ENCODE measurements at places on chromosomes 11 and 22.

DNA sequence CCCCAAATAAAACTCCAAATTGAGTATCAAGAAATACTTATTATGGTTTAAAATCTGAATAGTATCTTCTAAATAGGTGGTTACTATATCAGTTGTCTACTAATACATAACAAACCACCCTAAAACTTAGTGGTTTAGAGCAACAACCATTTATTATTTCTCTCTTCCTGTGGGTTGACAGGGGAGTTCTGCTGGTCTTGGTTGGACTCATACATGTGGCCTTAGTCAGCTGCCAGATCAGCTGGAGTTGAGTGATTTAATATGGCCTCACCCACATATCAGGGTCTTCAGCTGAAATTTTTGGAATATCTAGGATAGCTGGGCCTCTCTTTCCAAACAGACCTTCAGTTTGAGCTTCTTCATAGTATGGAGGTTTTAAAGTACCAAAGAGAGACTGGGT lies 34.5 kb downstream of the C11orf65 start:
- no peak for DNase-seq

GRCh38 chr22:26057731-26058130 lies 111.5 kb upstream of the SEZ6L start:
- no peak for DNase-seq

DNA sequence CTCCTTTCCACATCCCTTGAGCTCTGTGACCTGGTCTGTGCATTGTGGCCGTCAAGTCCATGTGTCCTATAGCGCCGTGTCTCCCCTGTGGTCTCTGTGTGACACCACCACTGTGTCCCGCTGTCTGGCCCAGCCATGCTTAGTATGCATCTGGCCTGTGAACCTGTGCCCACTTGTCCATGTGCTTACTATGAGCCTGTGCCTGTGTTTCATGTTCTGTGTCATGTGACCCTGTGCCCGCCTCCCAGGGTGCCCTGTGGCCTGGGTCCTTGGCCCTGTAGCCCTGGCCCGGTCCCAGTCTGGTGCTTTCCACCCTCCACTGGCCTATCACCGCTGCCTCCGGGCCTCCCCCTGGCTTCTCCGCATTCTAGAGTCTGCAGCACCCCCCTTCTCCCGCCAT lies 80.6 kb downstream of the CCDC83 start:
- no peak for DNase-seq

DNA sequence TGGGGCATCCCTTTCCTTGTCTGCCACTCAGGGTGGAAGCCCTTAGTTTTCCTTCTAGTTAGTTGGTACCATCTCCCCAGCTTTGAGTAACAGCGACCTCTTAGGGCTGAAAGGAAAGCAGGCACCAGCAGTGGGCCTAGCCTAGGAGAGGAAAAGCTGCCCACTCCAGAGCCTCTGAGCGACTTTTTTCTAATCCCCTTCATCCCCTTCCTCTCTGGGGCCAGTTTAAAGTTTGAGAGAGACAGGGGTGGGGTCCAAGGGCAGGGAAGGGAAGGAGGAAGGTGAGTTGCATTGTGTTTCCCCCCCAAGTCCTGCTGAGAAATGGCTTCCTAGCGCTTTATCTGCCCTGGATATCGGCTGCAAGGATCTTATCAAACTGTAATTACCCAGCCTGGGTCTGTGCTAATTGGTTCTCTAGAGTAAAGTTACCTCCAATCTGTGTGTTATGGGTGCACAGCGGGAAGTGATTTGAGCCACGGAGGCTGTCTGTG lies 573.9 kb upstream of the CADM1 start:
- DNase-seq, result no peak

- no peak for DNase-seq
Observed at GRCh38 chr11:88979641-88980040, 86.1 kb downstream of the GRM5 start.

- DNase-seq, result no peak
Observed at GRCh38 chr22:17097062-17097461, 12.3 kb downstream of the IL17RA start.

GRCh38 chr22:25899566-25899965 lies 157.6 kb downstream of the MYO18B start:
- DNase-seq, result no peak

GRCh38 chr11:28735511-28735910 lies 627.3 kb downstream of the METTL15 start:
- no peak for DNase-seq

GRCh38 chr11:90558328-90558865 lies 335.5 kb upstream of the CHORDC1 start:
- no peak for DNase-seq

DNA sequence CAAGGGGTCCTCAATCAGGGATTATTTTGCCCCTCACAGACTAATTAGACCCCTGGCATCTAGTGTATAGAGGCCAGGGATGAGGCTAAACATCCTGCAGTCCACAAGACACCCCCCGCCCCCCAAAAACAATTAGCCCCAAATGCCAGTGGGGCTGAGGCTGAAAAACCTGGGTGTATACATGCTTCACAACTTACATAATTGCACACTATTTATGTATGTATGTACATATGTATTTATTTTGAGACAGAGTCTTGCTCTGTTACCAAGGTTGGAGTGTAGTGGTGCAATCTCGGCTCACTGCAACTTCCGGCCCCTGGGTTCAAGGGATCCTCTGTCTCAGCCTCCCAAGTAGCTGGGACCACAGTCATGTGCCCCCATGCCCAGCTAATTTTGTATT lies 28.8 kb upstream of the SHANK2 start:
- DNase-seq, result no peak

- no peak for DNase-seq
Observed at GRCh38 chr11:125069796-125070195, 6.7 kb downstream of the SLC37A2 start.

DNA sequence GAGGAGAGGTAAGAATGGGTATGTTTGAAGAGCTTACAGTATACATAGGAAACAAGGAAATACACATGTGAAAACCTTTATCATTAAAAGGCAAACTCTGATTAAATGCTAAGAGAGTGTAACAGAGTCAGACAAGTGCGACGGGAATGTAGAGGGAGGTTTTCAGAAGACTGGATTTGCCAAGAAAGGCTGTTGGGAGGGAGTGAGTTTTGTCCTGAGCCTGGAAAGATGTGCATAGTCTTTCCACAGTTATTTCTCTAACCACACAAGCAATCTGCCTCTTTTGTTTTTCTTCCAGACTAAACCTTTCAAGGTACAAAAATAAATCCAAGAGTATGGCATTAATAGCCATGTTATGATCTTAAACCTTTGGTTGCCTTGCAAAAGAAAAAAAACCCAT lies 170.9 kb downstream of the KIRREL3 start:
- no peak for DNase-seq

DNA sequence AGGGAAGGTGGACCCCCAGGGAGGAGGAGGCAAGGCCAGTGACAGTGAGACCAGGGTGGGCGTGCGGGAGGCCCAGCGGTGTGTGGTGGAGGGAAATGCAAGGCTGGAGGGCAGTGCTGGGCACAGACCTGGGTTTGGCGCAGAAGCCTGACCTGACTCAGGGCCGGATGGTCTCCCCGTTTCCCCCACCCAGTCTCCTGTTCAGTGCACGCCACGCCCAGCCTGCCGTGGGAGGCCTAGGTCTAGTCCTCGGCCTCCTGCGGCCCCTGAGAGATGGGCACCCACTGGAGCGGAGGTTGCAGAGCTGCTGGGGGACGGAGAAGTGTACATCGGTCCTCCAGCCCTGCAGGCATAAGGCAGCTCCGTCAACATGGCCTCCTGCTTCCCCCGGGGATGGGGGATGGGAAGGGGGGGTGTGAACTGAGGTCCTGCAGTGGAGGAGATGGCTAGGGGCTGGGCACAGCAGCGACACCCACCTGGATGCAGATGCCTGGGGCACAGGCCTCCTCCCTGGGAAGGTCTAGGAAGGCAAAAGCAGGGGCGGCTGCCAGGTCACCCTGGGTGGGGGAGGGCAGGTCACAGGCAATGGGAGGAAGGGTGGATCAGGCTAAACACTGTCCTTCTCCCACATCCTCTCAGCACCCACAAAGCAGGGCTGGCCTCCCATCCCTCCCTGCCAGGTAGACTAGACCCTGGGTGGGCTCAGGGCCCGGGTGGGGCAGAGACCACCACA lies 15.9 kb downstream of the IL17REL start:
- no peak for DNase-seq

DNA sequence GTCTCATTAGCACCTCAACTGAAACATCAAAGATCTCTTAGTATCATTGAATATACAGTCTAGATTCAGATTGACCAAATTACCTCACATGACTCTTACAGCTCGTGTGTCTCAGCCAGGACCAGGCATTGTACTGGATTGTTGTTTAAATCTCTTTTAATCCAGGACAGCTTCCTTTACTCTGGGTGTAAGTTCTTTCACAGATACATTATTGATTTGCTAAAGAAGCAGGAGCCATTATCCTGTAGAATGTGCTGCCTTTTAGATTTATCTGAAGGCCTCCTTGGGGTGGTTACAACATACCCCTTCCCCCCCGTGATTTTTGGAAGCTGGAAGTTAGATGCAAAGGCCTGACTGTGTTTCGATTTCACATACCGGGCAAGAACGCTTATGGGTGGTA lies 4.2 kb downstream of the MCM5 start:
- no peak for DNase-seq

- no peak for DNase-seq
Observed at GRCh38 chr22:48957987-48958321, 869.7 kb downstream of the BRD1 start.

- no peak for DNase-seq
Observed at GRCh38 chr11:88448131-88448670, 110.7 kb upstream of the CTSC start.

- no peak for DNase-seq
Observed at GRCh38 chr22:25682109-25682508, 59.9 kb upstream of the MYO18B start.

- DNase-seq, result no peak
Observed at GRCh38 chr11:119673759-119674336, 55.2 kb downstream of the NECTIN1 start.

DNA sequence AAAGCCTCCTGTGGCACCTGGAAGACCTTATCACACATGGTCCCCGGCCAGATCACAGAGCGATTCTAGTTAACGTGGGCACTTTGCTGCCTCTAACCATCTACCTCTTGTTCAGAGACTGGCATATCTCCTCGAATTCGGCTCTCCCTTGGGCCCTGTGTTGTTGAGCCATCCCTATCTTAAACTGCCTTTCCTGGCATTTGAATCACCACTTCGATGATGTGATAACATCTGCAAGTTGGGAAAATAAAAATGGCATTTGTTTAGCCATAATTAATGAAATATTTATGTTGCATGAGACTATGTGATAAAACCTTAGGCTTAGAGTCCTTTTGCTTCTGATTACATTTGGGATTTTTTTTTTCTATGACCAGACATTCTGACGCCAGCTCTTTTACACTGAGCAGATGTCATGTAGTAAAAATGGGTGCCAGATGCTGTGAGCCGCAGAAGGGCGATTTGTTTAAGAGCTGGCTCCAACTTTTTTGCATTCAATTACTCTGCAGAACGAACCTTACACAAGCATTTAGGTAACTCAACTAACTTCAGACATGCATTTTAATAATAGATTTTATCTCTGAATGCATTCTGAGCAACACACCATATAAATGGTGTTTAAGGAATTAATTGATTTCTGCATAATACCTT lies 58.5 kb upstream of the PARVA start:
- no peak for DNase-seq

DNA sequence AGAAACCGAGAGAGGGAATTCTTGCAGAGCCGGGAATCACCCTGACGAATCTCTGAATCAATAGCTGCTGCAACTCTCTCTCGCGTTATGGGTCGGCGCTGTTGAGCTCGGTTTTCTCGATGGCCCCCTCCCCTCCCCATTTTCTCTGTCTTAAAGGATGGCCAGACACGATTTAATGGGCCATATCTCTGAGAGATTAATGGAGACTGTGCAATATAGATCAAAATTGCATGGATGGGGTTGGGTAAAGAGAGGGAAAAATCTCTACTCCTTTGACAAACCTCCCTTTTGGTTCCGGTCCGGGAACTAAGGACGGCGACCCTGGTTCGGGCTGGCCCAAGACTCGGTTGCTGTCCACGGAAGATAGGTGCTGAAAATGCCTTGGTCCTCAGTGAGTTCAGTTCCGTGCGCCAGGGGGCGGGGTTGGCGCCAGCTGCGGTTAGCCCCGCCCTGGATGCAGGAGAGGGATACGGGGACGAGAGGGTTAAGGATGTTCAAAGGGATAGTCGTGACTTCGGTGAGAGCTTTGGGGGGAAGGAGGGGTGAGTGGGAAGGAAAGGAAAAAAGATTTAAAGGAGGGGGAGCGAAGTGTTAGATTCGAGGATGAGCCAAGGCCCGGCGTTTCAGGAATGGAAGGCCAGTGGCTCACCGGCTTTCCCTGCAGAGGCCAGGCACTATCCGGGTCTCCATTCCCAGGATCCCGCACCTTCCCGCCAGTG lies 103.6 kb upstream of the HSD17B12 start:
- no peak for DNase-seq

- DNase-seq, result no peak
Observed at GRCh38 chr11:47400768-47401279, 7.6 kb upstream of the SLC39A13 start.

DNA sequence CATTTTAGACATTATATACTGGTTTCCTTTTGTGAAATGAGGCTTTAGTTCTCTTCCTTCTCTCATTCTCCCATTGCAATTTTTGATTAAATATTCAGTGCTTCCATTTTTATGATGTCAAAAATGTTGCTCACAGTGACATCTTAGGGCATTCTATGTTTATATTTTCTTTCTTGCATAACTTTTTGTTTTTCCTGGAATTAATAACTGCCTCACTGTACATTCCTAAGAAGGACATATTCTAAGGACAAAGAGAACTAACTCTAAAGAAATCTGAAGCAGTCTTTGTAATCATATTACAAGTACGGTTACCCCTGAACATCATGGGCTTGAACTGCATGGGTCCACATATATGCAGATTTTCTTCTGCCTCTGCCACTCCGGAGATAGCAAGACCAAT lies 25.8 kb upstream of the P2RY6 start:
- DNase-seq, result no peak

GRCh38 chr11:94946812-94947211 lies 26.5 kb downstream of the CWC15 start:
- DNase-seq, result no peak

- DNase-seq, result no peak
Observed at GRCh38 chr22:18983120-18983651, 47.1 kb upstream of the PRODH start.

- DNase-seq, result no peak
Observed at GRCh38 chr11:19816040-19816439, 103.4 kb downstream of the NAV2 start.

DNA sequence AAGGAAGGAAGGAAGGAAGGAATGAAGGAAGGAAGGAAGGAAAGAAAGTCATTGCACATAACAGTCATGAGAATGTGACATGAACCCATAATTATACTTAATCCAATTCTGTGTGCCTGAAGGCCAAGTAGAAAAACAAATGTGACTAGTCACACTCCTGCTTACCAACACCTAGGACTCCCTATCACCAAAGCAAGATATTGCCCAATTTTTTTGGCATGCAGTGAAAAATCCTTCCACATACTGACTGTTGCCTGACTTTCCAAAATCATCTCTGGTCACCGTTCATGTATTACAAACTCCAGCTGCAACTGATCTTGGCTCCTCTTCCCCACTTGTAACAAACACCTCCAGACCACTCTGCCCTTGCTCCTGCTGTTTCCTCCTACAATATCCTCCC lies 516.8 kb downstream of the OPCML start:
- no peak for DNase-seq
